ENCODE measurements at places on chromosomes 13 and 19. TPM values are rescaled to one million over a fixed set of nuclear protein-coding genes. Genes with fewer than 3 reads are reported as not detected.

DNA sequence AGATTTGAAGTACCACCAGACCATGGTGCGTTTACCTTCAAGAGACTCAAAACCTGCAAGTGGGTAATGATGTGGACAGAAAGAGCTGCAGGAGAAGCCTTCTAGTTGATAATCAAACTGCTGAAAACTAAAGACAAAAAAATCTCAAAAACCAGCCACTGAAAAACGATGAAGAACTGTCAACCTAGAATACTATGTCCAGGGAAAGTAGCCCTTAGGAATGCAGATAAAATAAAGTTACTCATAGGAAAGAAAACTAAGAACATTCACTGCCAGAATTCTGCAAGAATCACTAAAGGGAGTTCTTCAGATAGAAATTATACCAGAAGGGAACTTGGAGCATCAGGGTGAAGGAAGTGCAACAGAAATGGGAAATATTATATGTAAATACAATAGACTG, 5.3 kb downstream of the ZNF470 start:
- DNase-seq = no peak

DNA sequence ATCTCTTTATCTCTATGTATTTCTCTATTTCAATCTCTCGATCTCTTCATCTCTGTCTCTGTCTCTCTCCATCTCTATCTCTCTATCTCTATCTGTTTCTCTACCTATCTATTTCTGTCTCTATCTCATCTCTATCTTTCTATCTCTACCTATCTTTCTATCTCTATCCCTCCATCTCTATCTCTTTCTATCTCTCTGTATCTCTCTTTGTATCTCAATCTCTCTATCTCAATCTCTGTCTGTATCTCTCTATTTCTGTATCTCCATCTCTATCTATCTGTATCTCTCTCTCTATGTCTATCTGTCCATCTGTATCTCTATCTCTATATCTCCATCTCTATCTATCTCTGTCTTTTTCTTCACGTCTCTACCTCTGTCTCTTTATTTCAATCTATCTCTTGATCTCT, 25.2 kb downstream of the TNFSF9 start:
- DNase-seq = no peak

DNA sequence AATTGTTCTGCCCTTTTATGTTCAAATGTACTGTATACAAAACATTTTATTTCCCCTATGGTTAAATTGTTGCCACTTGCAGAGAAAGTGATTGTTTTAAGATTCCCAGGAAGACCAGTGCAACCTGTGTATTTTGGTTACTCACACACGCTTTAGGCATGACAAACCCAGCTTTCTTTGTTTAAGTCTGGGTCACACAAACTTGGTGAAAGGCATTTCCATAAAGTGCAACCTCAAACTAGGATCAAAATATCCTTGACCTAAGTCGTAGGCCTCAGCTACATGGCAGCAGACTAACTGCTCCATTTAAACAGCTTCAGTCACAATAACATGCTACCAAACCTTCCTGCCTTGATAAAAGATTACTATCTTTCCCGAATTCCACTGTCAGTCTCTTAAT, 639.0 kb upstream of the PRR20A start:
- no peak for DNase-seq

DNA sequence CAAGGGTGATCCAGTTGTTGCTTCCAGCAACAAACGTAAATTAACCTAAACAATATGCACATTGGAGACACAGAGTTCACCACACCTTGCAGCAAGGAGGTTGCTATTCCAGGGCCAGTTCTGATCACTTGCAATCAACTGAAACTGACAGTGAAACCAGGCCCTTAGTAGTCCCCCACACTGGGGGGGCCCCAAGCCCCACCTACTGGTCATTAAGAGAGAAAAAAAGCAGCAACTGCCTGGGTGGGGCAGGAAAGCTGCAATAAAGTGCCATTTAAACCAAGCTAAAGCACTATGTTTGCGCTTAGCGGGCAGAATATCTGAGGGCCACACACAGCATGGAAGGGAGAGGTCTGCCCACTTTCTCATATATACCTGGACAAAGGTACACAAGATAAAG, 51.5 kb downstream of the ATP7B start:
- no peak for DNase-seq

DNA sequence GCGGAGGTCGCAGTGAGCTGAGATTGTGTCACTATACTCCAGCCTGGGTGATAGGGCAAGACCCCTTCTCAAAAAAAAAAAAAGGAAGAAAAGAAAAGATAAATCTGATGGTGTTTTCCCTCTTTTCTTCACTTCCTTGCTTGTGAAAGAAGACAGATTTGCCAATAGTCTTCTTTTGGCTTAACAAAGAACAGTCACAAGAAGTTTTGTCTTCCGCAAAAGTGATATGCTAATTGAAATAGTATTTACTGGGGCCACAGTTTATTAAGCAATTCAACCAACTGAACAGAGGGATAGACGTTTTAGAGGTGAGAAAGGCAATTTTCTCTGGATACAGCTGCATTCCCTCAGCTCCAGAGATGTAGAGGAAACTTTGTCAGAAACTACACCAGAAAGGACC, 22.9 kb upstream of the PLAUR start:
- no peak for DNase-seq

DNA sequence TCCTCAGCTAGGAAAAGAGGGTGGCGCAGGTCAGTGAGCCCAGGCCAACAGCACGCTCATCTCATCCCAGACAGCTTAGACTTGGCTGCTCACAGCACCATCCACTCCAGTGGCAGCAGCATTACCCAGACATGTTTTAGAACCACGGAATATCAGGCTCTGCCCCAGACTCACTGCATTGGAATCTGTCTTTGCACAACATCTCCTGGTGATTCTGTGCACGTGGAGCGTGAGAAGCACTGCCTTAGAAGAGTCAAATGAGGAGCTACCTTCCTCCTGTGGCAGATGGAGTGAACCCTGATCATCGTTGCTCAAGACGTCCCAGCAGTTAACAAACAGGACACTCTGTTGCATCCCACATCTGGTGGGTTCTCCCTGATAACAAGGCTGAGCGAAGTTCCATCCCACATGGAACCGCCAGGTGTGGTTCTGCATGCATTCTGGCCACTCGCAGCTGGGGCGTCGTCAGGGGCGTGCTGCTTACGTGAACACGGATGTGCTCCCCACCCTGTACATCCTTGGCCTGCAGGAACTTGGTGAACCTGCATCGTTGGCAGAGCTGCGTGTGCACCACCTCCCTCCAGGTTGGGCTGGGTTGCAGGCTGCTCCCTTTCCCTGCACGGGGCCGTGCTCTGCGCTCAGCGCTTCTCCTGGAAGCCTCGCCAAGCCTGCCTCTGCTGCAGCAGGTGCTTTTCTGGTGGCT, 25.2 kb upstream of the ATP11A start:
- DNase-seq = no peak

DNA sequence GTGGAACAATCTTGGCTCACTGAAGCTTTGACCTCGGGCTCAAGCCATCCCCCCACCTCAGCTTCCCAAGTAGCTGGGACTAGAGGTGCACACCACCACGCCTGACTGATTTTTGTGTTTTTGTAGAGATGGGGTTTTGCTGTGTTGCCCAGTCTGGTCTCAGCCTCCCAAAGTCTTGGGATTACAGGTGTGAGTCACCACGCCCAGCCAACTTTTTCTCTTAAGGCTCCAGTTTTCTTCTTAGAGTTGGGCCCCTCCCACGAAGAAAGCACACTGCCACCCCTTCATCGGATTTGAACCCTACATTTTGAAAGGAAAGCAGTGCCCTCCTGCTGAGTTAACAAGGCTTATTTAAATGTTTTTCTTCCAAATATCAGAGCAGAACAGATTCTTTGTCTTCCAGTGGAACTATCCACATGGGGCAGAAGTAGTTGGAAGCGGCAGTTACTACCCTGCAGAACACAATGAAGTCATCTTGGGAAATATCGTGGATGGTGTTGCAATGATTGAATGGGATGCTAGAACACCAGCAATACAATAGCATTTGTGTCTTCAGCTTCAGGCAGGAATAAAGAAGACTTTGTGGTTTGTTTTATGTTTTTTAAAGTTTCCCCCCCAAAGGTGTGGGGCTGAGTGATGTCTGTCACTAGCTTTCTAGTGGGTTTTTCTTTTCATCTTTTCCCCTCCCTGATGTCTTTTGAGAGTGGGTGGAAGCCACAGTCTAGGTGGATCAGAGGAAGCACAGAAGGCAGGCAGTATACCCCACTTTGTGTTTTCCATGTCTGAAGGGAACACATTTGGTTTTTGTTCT, 8.9 kb downstream of the ACTN4 start:
- peak; percentile 83 for DNase-seq

DNA sequence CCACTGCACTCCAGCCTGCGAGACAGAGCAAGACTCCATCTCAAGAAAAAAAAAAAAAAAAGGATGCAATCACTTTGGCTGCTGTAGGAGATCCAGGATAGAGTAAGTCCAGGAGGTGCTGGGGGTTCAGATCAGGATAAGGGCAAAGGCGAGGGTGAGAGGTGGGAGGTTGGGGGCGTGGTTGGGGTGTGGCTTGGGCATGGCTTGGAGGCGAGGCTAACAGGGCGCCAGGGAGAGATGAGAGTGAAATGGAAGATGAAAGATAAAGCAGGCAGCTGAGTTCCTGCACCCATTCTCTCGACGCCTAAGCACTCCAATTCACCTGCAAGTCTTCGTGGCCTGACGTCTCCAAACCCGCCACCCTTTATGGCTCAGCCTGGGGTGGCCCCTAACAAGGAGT, 25.0 kb upstream of the ZNRF4 start:
- no peak for DNase-seq

GRCh38 chr19:18202778-18203407, 949 bp downstream of the RAB3A start:
- DNase-seq = no peak

- no peak for DNase-seq
These were observed 16.2 kb upstream of the AP1M2 start for GRCh38 chr19:10603084-10603872.

DNA sequence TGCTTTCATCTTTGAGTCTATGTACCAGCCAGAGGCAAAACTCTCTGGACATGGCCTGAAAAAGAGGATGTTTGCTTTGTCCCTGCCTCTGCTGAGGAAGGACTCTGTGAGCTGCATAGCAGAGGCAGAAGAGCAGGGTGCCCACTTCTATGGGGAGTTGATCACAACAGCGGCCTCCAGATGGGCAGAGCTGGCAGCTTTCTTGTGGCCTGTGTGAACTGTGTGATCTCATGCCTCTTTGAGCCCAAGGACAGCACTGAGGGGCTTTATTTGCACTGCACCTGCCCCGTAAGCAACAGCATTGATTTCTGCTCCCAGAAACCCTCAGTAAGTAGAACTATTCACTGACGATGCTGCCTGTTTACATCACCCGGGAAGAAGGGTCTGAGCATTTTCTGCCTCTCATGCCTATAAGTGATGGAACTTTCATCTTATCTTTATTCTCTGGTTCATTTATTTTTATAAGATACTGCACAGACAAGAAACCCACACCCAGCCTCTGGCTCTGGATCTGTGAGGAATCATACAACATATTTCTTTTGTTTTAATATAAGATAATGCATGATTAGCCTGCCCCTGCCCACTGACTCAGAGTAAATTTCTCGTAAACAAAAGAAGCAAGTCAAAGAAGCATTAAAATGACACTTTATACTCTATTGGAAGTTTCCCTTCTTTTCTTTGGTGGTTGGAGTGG, 244.2 kb upstream of the SOX21 start:
- peak; percentile 57 for DNase-seq

DNA sequence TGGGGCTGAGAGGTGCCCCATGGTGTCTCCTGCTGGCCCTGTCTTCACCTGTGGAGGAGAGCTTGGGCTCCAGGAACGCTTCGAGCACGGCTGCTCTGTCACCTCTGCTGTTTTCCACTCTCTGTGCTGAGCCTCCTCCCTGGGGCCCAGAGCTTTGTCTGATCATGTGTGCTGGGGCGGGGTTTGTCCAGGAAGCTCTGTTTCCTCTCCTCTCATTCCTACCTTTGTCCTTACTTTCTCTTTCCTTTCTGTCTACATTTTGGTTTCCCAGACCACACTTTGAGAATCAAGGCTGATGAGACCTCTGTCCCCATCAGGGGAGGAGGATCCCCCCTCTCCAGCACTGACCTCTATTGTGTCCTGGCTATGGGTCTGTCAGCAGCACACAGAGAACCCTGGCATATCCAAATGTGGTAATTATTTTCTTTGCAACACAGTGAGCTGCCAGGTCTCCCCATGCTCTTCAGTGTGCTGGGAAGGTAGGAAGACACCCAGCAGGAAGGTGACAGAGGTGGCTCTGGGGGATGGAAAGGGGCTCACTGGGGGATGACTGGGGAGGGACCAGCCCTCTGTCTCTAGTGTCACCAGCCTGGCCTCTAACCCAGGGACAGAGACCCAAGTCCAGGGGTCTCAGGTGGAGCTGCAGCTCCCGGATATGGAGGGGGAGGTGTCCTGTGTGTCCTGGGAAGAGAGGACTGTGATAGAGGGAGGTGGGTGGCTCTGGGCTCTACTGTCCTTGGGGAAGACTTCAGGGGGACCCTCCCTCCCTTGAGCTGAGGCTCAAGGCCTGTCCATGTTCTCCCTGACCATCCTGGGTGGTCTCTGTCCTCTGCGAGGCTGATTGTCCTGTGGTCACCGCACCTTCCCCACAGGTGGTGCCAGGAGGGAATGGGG, at the start of gene CEACAM1:
Gene CEACAM1 (minus strand): TSS at position 128 of the 894 bp plus-strand sequence. CDS start 107 bp downstream, at position 21.
- no peak for DNase-seq

DNA sequence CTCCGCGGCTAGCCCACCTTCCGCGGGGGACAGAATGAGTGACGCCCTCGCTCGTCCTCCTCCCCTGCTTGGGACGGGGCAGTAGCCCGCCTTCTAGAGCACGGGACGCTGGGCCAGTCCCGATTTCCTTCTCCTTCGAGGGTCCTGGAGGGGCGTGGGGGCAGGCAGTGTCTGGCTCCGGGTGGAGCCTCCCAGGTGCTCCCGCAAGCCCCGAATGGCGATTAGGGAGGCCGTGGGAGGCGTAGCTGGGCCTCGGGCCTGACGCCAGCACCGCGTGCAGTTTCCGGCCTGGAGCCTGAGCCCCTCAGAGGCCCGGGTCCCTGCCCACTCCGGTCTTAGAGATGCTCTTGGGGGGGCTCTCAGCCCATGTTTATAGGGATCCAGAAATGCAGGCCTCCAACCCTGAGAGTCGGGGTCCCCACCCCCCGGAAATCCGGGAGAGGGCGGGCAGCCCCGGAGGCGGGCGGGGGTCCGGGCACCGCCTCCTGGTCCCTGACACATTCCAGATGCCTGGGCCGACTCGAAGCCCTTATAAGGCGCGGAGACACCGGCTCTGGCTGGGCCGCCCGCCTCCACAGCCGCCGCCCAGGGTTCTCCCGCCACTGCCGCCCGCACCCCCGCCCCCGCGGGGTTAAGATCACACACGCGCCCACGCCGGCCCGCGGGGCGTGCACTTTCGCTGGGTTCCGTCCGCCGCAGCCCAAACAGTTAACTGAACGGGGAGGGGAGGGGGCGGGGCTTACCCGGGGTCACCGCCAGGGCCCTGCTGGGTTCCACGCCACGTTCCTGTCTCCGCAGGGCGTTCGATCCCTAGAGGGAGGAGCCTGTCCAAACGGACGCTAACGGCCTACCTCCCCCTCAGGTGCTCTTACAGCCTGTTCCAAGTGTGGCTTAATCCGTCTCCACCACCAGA, 1.5 kb downstream of the MYADM start:
- peak; percentile 85 for DNase-seq

- peak; percentile 53 for DNase-seq
These were observed 60.4 kb downstream of the KCNRG start for GRCh38 chr13:50075619-50076097.

- no peak for DNase-seq
These were observed 38.2 kb downstream of the ALOX5AP start for GRCh38 chr13:30773561-30773960.

GRCh38 chr19:35421362-35421761, 26.7 kb upstream of the FFAR2 start:
- DNase-seq = no peak

The MBD3L3 gene
- not detected for total RNA-seq

The PRR22 gene
- total RNA-seq = 0.09 TPM

The MPND gene
- 13.2 TPM for total RNA-seq

The ZNF99 gene
- not detected for total RNA-seq

The PROZ gene
- total RNA-seq = not detected

The CDX2 gene
- not detected for total RNA-seq

The TMC4 gene
- total RNA-seq = 0.27 TPM

The ZNF763 gene
- 3.4 TPM for total RNA-seq

The REEP6 gene
- total RNA-seq = 2.8 TPM

The NFKBIB gene
- total RNA-seq = 8.0 TPM
